ENCODE measurements at places on chromosomes 1 and 21.
A peak's percentile ranks its signal among the peaks of the same experiment; 100 is the strongest.

- no peak for DNase-seq
Observed at GRCh38 chr21:32306021-32306780, 7.5 kb downstream of the MRAP start.

DNA sequence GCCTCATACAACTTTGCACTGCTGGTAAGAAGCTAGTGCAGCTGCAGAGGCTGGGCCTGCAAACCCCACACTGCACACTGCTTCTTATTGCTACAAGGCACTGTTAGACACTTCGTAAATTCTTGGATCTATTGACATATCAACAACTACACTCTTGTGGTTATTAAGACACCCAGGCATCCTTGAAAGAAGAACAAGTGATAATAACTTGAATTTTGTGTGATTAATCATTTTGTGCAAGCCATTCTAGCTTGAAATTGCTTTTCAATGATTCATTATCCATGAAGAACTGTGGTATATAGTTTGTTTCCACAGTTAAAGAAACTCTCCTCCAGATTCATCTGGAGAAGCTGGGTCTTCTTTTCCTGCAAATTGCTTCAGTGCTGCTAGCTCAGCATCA is 33.7 kb upstream of the IFI44L start:
- no peak for DNase-seq

- DNase-seq = no peak
Observed at GRCh38 chr1:84972377-84972987, 24.4 kb downstream of the MCOLN2 start.

DNA sequence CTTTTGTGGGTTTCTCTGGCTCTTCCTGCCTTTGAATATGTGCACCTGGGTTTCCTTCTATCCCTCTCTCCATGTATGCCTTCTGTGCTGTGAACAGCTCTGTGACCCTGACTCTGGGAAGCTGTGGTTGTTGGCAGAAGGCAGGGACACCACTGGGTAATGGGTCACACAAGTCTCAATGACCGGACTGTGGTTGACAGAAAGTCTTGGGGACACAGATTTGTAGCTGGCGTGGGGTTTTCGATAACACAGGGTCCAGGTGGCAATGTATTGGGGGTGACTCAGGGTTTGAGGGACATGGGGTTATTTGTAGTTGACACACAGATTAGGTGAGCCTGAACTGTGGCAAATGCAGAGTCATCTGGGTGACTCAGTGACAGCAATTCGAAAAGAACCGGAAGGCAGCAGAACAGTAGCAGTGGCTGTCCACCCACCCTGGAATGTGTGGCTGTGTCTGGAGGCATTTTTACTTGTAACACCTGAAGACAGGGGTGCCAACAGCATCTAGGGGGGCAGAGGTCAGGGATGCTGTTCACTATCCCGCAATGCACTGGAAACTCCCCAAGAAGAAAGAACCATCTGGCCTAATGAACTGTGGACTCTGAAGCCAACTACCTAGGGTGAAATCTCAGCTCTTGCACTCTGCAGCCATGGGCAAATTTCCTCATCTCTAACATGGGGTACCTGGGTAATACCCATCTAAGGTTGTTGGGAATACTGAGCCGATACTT is 13.0 kb upstream of the SLC6A9 start:
- DNase-seq = no peak

DNA sequence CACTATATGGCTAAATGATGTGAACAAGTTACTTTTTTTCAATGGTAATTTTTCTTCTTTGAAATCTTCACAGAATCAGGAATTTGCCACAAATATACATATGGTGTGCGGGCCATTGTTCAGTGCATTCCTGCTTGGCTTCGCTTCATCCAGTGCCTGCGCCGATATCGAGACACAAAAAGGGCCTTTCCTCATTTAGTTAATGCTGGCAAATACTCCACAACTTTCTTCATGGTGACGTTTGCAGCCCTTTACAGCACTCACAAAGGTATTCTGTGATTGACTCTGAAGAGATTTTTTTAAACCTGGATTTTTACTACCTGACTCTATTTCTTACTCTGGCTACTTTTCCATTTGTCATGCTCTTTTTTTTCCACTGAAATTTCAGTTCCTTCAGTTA is 76.2 kb upstream of the KIAA1614 start:
- no peak for DNase-seq

GRCh38 chr1:244272471-244273261 is 179.0 kb downstream of the ADSS2 start:
- DNase-seq = peak; percentile 77

DNA sequence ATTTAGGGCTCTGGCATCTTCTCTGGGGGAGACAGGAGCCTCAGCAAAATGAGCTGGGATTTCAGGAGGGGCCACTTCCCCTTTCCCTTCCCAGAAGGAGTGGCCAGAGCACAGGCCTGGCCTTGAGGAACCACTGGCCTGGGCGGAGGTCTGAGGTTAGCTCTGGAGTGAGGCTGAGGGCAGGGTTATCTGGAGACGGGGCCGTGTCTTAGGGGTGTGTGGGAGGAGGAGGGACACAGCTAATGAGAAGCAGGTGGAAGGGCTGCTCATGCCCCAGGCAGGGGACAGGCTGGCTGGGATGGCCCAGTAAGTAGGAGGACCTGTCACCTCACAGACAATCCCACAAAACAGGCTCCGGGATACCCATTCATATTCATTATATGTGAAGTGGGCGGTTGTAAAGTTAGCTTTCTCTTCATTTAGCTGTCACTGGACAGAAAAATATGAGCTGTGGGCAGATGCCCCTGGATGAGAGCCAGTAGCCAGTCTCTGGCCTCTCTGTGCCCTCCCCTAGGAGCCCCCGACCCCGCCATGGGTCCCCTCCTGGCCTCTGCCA is 12.4 kb downstream of the ALX3 start:
- DNase-seq = no peak

- DNase-seq = no peak
Observed at GRCh38 chr1:47828978-47829377, 168.2 kb downstream of the TRABD2B start.

DNA sequence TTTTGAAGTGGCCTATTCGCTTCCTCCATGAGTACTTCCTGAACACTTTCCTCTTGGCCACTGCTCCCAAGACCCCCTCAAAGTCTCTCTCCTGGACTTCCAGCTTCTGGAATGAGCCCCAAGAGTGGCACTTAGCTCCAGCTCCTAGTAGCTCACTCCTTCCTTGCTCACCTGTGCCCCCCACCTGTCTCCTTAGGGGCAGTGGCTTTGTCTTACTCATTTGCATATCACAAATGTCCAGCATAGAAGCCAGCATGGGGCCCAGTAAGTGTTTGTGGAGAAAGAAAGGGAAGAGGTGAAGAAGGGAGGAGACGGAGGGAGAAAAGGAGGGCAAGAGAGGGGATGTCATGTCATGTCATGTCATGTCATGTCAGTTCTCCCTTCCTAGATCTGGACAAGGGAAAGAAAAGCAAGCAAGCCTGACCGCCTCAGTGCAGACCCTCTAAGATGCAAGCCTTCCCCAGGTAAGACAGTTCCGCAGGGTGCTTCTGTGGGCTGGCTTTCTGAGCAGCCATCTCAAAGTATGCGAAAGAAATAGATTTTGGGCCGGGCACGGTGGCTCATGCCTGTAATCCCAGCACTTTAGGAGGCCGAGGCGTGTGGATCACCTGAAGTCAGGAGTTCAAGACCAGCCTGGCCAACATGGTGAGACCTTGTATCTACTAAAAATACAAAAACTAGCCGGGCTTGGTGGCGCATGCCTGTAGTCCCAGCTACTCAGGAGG is 6.9 kb upstream of the MX1 start:
- no peak for DNase-seq
